Posterior vena cava (tissue), 2 donors: ENCODE measurements at places on chromosomes 2 and 18. TPM values are rescaled to one million over a fixed set of nuclear protein-coding genes. Genes with fewer than 3 reads are reported as not detected.

Gene SERPINB13
- not detected for total RNA-seq

Gene COL4A3
- total RNA-seq: 0.76 TPM

- no peak for DNase-seq
These were observed 33.4 kb upstream of the VPS54 start for GRCh38 chr2:64052463-64053241.

Gene NTSR2
- total RNA-seq: not detected

Gene STRADB
- 11.7 TPM for total RNA-seq

- DNase-seq: no peak
These were observed 17.5 kb downstream of the KIAA2012 start for GRCh38 chr2:202090530-202090929.

Gene SLC5A7
- 0.05 TPM for total RNA-seq

Gene ONECUT2
- 0.05 TPM for total RNA-seq

- no peak for DNase-seq
These were observed 181.3 kb downstream of the PTPRM start for GRCh38 chr18:7748251-7749007.
